ENCODE measurements at places on chromosomes 3 and 15.

DNA sequence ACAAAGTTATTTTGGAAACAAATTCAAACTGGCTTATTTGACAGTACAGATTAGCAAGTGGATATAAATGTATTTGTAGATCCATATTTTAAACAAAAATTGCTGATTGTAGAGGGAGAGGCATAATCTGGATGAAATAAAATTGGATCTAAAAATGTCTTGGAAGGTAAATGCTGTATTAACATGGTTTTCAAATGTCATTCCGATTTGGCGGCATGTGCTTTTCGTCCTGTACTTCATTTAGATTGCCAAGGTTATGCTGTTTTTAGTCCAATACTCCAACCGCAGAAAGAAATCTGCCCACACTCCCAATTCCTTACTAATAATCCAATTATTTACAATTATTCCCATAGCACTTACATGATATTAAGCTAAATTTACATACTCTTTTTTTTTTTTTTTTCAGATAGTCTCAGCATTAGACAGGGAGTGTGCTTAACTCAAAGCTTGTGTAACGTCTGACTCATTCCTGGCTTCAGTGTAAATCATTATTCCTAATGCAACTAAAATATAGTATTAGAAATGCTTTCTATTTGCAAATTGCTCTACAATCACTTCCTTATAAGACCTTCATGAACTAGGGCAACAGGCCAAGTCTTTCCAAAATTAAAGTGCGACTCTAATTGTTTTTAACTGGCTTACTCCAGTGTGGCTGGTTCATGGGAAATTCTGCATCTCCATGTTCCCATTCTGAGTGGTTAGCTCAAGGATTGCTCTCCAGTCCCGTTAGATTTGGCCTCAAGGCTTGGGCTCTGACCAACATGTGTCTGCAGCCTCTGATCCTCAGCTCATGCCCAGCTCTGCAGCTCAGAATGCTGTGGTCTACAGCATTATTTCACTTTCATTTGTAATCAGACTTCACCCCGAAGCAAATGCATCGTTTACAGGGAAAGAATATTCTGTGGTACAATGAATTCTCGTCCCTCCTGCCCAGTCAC lies 103.9 kb downstream of the FBN1 start:
- no peak for DNase-seq

DNA sequence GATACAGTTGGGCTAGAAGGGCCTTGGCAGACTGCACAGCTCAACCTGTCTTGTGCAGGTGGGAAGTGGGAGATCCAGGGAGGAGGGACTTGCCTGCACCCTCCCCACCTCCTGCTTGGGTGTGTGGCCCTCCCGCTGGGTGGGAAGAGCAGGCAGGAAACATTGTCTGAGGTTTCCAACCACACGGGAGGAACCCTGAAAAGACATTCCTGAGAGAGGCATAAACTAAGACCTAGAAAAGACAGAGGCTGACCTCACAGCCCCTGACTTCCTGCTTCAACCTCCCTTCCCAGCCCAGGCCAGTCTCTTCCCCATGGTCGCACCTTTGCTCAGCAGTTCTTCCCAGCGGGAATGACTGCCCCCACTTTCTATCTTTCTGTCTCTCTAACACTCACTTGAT lies 46.3 kb upstream of the INSYN1 start:
- no peak for DNase-seq

DNA sequence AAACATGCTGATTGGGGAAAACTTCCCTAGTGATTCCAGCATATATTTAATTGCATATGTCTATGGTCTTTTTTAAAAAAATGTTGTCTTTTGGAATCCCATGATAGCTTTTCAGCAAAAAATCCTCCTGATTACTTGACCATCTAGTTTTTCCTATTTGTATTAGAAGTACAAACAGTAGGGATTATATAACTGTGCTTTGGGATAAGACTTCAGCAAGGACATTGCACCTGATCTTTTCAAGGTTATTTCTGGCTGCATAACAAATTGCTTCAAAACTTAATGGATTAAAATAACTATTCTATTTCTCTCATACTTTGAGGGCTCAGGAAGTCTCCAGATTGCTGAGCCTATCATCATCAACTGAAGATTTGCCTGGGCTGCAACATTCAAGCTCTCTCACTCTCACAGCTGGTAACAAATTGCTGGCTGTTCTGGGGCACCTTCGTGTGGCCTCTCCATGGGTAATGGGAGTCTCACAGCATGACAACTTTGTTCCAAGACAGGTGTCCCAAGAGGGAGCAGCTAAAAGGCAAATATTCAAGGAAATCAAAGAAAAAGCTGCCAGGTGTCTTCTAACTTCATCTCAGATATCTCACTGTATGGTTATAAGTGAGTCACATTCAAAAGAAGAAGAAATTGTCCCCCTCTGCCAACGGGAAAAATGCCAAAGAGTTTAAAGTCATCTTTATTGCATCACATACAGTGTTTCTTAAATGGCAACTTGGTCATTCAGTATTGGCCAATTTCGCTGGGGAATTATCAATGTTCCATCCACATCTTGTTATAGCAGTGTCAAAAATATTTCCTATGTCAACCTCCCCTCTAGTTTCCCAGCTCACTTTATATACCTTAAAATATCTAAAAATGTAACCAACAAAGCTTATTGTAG lies 644.5 kb upstream of the GRM7 start:
- no peak for DNase-seq

DNA sequence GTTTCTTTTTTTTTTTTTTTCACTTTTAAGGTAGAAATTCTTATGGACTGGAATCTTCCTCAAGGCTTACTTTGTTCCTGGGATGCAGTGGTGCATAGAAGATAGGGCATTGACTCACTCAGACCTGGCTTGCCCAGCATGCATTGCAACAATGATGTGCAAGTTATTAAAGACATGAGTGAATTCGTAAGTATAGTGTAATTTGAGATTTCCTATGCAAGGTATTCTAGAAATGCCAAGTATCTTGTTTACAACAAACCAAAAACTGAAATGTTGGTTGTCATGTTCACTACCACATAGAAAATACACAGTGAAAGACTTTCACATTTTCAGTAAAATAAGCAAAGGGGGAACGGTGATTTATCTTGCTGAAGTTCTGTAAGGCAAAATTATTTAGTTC lies 56.5 kb upstream of the FNDC3B start:
- DNase-seq = no peak

DNA sequence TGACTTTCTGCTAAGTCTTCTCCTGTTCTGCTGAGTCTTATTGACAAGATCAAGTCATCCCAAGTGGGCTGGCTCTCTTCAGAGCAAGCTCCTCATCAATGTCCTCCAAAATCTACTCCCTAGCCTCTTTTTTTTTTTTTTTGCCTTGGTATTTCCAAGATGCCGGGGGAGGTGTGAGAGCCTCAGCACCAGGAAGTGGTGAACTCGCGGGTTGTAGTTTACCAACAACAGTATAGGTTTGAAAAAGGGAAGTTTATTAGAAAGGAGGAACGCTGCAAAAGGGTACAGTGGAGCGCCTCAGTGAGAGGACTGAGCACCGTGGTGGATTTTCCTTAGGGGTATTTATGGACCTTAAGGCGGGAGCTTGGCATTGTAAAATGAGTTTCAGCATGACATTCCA lies 94.3 kb upstream of the SGO1 start:
- peak; percentile 27 for DNase-seq

GRCh38 chr3:144968750-144969350 lies 997.2 kb downstream of the DIPK2A start:
- DNase-seq = no peak

DNA sequence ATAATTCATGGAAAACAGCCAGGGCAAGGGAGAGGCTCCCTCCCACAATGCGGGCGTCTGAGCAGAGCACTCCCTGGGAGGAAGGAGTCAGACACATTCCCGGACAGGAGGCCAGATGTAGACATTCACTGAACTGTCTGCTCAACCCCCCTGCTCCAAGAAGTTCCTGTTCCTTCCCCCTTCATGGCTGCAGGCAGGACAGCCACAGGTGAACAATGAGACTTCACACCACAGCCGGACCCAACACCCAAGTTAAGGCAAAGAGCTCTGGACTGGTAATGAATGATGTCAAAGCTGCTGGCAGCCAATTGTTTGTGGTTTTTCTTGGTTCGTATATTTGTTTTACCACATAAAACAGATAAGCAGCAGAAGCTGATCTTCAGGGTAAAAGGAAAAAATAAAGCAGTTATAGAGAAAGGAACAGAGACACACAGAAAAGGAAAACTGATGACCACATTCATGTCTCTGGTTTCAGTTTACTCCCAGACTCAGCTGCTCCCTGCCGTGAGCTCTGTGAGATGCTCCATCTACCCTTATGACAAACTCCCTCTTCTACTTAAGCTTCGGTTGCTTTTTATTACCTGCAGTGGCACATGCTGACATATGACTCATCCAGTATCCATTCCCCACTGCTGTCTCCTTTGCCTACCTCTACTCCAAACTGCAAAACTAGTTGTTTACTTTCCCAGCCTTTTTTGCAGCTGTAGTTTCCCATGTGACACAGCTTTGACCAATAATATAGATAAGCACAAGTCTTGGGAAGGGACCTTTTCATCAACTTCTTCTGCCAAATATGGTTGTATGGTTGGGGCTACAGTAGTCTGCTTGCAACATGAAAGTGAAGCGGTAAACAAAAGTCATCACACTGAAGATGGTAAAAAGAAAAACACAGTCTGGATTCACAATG lies 33.1 kb downstream of the DZIP1L start:
- no peak for DNase-seq

DNA sequence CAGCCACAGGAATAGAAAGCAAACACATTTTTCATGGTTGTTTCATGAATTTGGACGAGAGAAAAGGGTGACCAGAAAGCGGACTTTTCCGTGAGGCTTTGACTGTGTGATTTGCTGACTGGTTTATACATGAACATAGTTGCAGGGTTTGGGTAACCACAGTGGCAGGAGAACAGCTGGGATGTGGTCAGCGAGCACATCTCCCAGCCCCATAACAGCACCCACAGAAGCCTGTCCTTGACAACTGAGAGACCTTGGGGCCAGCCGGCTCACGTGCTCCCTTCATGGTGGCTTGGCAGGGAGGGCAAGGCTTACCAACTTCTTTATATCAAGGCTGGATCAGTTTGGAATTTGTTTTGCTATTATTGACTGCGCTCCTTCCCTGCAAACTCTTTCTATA lies 13.2 kb upstream of the RGMA start:
- no peak for DNase-seq

- DNase-seq = no peak
These were observed 688.7 kb downstream of the MECOM start for GRCh38 chr3:168974617-168975403.

- no peak for DNase-seq
These were observed 161.7 kb downstream of the ANXA2 start for GRCh38 chr15:60235951-60236710.

DNA sequence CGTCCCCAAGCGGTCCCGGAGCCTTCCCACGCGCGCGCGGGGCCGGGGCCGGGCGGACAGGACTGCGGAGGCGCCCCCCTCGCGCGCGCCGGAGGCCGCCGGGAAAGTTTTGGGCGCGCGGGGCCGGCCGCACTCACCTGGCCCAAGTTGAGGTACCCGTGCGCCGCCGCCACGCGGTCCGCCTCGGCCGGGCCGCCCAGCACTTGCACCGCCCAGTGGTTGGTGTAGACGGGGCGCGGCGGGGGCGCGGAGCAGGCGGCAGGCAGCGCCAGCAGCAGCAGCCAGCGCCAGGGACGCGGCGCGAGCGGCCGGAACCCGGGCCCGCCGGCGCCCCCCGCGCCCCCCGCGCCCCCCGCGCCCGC lies 289 bp downstream of the PCSK6 start:
- DNase-seq = peak; percentile 38

DNA sequence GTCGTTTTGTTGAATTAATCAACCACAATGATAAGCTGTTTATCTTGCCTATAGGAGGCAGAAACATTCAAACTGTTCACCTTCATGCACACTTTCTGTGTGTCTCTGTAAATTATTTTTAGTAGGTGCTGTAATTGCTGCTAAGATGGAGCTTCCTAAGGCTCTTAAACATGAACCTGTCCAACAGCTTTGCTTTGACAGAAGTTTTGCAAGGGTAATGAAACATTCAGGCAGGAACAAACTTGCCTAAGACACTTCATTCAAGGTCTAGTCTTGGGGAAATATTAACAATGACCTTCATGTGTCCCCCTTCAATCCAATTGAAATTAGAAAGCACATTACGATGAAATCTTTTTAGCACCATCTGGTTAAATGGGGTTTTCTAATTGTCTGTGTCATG lies 156.1 kb downstream of the DIPK2A start:
- no peak for DNase-seq

DNA sequence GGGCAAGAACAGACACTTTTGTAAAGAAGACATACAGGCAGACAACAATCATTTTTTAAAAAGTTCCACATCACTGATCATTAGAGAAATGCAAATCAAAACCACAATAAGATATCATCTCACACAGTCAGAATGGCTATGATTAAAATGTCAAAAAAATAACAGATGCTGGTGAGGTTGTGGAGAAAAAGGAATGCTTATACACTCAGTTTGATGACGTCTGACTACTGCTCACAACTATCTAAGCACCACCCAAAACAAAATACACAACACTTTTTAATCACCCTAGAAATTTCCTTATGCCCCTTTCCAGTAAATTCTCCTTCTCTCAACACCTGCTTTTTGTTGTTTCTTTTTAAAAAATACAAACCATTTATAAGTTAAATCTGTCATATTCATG lies 228.8 kb downstream of the ISL2 start:
- no peak for DNase-seq

DNA sequence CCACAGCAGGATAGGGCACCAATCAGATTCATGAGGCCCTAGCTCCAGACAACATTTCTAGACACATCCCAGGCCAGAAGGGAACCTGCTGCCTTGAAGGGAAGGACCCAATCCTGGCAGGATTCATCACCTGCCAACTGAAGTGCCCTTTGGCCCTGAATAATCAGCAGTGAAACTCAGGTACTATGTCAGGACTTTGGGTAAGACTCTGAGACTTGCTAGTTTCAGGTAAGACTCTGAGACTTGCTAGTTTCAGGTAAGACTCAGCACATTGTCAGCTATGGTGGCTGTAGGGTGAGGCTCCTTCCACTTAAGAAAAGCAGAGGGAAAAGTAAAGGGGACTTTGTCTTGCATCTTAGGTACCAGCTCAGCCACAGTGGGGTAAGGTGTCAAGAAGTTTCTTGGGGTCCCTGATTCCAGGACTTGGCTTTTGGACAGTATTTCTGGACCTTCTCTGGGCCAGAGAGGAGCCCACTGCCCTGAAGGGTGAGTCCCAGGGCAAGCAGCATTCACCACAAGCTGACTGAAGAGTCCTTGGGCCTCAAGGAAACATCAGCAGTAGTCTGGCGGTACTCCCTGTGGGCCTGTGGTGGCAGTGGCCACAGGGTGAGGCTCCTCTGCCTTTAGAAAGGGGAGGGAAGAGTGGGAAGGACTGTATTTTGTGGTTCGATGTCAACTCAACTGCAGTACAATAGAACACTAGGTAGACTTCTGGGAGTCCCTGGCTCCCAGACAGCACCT lies 13.7 kb upstream of the COL8A1 start:
- DNase-seq = no peak

DNA sequence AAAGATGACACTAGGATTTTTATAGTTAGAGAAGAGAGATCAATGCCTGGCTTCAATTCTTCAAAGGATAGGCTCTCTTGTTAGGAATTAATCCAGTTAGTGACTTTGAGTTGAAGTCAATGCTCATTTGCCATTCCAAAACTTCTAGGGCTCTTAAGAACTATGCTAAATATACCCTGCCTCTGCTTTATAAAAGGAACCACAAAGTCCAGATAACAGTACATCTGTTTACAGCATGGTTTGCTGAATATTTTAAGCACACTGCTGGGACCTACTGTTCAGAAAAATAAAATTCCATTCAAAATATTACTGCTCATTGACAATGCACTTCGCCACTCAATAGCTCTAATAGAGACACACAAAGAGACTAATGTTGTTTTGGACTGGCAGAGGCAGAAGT lies 786.6 kb upstream of the DPPA4 start:
- DNase-seq = no peak

Measured in NT2/D1 (cell line).